ENCODE measurements at places on chromosomes 1 and 21.

DNA sequence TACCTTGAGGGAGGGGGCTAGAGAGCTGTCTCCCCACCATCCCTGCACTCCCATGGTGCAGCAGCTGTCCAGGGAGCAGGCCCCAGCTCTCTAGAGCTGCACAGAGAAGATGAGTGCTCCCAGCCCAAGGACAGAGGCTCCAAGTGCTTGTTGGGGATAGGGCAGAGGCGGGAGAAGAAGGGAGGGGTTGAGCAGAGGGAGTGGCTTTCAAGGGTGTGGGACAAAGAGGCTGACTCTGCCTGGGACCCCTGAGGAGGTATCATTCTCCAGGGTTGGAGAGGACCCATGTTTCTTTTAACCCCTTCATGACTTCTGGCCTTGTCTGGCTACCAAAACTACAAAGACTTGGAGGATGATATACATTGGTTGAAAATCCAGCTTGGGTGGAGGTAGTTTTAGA lies 14.6 kb downstream of the FOXD2 start:
- DNase-seq: no peak

DNA sequence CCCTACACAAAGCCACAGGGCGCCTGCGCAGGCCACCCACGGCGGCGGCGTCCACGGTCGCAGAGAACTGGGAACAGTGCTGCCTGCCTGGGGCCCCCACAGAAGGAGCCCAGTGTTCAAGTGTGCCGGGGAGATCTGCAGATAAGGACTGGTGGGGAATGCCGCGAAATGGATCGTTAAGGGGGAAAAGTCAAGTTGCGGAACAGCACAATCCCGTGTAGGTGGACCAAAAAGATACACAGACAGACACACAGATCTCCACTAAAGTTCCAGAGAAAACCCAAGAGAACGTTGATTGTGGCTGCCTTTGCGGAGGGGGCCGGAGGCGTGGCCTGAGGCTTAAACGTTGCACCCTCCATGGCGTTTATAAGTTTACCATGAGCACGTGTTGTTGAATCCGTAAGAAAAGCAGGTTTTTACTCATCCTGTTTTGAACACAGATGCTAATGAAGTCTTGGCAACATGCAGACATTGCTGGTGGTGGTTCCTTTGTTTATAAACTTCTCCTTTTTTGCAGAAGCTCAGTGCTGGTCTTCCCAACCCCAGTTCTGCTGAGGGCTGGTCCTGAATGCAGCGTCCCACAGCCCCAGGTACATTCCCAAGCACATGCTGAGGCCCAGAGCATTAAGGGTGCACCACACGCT lies 4.1 kb downstream of the SPATC1L start:
- no peak for DNase-seq

DNA sequence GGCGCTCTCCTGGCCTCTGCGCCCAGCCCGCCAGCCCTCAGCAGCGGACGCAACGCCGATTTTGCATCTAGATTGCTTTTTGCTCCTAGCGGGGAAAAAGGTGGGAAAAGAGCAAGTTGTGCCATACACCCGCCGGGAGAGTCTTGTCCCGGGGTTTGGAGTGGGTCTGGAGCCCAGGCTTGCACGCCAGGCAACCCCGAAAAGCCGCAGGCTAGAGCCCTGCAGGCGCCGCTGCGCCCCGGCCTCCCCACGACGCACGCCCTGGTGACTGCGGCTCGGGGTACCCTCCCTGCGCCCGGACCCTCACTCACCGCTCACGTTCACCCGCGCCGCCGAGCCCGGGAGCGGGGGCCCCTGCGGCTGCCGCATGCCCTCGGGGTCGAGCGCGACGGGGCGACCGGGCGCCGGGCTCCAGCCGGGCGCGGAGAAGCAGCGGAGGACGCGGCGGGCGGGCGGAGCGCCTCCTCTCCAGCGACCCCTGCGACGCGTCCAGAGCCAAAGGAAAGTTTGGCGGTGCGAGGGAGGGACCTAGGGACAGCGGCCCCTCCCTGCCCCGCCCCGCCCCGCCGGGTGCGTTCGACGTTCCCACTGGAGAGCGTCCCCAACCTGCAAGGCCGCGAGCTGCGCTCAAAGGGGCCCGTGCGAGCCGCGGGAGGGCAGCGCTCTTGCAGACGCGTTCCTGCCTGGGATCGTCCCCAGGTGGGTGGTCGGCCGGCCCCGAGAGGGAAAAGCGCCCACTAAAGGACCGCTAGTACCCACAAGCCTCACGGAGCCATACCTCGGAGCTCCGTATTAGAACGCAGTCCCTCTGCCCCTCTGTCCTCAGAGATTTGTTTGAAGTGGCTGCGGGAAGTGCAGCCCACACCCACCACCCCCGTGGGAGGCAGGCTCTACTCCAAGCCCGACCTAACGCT lies at the start of gene LPAR3:
TSS of gene LPAR3 (minus strand) at position 502 of the 914 bp plus-strand sequence. CDS start 27,086 bp downstream, outside the sequence.
- no peak for DNase-seq

DNA sequence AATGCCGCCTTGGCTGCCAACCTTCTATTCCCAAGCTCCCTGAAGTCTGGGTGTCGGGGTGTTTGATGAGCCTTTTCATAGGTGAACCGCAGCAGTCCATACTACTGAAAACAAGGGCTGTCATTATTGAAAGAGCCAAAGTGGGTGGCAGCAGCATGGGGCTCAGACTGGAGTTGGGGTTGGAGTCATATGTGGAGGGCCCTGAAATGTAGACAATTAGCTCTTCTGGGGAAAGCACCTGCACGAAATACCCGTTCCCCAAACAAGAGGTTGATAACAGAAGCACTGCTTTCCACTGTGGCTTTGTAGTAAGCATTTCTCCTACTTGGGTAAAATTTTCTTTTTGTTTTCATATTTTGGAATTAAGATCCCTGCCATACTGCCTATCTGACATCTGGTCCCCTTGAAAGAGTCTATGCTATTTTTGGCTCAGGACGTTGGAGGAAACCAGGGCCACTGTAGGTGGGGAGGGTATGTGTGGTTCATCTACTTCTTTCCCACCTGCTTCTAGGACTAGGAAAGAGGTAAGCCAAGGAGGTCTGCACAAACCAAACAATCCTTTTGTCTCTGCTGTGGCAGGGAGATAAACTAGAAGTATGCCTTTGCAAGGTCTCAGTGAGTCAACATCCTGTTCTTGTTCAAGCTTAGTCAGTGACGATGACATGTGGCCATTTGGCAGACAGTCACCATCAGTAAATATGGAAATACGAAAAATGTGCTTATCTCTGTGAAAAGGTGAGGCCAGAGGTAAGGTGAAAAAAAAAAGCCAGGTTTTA lies 197.0 kb upstream of the UBE2U start:
- DNase-seq: no peak

GRCh38 chr1:5660141-5660935 lies 331.9 kb downstream of the NPHP4 start:
- no peak for DNase-seq

- DNase-seq: no peak
Measured at GRCh38 chr1:207892764-207893163, 18.2 kb downstream of the CD34 start.

GRCh38 chr1:243313635-243314536 lies 58.0 kb downstream of the SDCCAG8 start:
- DNase-seq: no peak

DNA sequence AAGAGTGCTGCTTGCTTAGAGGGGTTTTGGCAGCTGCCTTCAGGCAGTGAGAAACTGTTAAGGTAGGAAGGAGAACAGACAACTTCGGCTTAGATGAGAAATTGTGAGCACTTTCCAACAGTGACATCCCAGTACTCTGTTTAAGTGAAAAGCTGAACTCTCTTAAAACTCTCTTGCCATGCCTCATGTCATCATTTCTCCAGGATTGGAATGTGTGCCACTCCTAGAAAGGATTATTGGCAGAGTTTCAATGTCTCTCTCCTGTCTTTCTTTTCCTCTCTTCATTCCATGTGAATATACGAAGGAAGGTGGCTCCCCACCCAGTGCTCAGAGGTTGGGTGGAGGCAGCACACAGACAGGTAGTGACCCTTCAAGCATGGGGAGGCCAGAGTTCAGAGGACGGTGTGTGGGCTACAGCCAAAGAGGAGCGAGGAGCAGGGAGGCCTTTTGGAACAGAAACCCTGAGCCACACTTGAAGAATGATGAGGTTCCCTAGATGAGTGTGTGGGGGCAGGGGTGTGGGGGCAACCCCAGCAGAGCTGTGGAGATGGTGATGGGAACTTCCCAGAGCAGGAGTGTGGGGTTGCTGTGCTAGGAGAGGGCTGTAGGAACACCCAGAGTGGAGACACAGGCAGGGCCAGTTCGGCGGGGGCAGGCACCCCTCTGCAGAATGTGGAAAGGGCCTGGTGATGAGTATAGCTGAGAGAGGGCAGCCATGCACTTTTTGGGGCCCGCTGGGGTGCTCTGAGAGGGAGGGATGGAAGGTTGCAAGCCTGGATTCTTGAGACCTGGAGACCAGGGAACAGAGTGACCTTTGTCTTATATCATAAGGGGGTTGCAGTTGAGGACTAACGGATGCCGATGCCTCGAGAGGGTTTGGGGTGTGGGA lies 58.8 kb downstream of the GALNT2 start:
- DNase-seq: no peak

GRCh38 chr21:45175326-45176095 lies 101.1 kb downstream of the ADARB1 start:
- no peak for DNase-seq

GRCh38 chr1:173639102-173639501 lies 4.0 kb downstream of the TEX50 start:
- DNase-seq: no peak

- no peak for DNase-seq
Measured at GRCh38 chr21:25025596-25025995, 581.7 kb downstream of the MRPL39 start.
